ENCODE measurements at places on chromosomes 3 and 15.

DNA sequence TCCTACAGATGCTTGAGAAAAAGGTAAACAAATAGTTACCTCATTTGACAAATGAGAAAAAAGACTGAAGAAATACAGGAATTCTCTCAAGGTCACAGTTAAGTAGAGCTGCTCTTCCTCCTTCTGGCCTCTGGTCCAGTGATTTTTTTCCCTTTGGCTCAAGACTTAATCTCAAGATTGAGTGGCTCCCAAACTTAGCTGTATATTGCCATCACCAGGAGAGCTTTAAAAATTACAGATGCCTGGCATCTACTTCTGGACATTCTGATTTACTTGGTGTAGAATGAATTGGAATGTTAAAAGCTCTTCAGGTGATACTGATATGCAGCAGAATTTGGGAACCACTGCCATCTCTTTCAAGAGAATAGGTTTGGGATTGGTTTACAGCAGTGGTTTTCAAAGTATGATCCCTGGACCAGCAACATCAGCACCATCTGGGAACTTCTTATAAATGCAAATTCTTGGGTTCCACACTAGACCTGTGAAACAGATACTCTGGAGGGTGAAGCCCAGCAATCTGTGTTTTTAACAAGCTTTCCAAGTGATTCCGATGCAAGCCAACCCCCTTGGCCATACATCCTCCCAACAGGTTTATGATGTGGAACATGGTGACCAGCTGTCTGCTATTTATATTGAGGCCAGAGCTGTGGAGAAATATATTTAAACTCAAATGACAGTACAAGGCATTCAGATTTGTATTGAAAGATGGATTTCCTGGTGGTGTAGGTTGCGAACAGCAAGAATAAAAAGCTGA is 333.0 kb upstream of the RARB start:
- no peak for DNase-seq

GRCh38 chr3:65398953-65399352 is 639.8 kb downstream of the MAGI1 start:
- DNase-seq: no peak

GRCh38 chr3:51397392-51397791 is 6.3 kb downstream of the RBM15B start:
- no peak for DNase-seq

- no peak for DNase-seq
Measured at GRCh38 chr15:28068930-28069329, 30.2 kb downstream of the OCA2 start.

GRCh38 chr3:44511238-44511566 is 33.7 kb upstream of the ZNF445 start:
- DNase-seq: no peak

- DNase-seq: no peak
Measured at GRCh38 chr3:67529337-67529736, 125.1 kb downstream of the SUCLG2 start.

GRCh38 chr15:95600367-95600766 is 730.1 kb upstream of the NR2F2 start:
- no peak for DNase-seq

DNA sequence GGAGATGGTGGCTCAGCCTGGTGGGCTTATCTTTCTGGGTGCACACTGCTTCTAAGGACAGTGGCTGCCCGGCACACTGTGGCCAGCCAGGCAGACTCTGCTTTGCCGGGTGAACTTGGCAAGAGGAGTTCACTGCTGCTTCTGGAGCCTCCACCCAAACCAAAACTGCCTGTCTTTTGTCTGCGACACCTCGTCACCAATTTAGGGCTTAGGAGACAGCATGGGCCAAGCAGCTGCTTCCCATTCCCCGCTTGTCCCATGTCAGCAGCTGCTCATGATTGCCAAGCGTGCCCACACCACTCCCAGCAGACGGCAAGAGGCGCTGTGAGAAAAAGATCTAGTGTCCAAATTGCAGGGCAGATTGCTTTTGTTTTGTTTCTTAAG is 57.3 kb downstream of the LSM3 start:
- DNase-seq: no peak

DNA sequence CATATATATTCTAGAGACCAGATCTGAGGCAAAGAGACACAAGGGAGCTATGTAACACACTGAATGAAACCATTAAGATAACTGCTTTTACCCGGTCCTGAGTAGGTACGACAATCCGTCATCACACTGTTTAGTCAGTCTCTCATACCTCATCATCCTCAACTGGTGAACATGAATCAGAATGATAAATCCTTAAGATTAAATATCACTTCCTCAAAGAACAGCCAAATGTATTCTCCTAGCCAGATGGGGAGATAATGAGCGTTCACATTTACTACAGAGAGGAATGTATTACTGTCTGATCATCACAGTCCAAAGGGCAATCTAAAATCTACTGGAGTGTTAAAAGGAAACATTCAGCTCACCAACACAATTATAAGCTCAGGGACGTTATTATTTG is 319.4 kb upstream of the STAC start:
- DNase-seq: no peak

DNA sequence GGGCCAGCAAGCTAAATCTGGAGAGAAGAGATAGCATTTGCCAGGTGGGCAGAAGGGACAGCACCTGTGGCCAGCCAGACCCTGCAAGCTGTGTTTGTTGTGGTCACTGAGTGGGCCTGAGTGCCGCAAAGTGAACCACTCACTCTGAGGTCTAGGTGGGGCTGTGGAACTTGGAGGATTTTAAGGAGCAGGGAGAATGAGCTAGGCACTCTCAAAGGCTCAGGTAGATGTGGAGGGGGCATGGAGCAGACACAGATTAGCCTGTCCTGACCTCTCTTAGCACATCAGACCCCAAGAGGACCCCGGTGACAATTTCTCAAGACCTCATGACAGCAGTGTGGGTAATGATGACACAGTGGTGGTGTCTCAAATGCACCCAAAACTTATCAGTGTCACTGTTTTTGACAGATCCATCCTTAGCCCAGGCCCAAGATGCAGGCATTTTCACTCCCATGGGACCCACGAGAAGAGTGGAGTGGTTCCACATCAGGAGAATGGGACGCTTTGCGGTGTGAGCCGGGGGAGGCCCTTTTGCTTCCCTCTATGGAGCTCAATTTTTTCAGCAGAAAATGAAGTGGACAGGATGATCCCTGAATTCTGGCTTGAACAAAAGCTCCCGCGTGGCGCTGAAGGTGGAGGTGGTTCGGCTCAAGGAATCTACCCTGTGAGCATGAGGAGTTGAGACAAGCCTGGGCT is 43.8 kb upstream of the TLE3 start:
- DNase-seq: no peak

GRCh38 chr3:146801492-146801891 is 196.3 kb upstream of the PLSCR5 start:
- DNase-seq: no peak

DNA sequence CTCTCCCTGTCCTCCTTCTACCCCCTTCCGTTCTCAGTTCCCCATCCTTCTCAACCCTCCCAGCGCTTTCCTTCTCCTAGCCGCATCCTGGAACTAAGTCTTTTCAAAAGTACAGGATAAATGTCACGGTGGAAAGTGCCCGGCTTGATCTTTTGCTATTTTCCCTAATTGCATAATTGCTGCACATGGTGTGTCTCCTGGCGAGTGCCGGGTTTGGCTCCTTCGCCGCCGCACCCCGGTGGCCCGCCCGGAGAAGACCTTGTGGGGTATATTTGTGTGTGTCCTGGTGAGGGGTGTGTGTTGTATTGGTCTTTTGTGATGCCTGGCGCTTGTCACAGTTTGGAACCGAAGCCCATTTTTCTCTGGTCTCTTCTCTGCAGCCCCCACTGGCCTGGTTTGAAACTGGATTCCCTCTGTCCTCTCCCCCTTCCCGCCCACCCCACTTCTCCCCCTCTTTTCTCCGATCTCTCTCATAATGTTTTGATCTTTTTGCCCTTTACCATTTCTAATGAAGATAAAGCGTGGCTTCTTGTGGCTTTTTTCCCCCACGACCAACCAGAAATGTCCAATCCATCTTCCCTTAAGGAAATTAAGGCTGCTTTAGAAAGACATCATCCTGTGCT is 692 bp downstream of the UBE2E2 start:
- peak; percentile 31 for DNase-seq

DNA sequence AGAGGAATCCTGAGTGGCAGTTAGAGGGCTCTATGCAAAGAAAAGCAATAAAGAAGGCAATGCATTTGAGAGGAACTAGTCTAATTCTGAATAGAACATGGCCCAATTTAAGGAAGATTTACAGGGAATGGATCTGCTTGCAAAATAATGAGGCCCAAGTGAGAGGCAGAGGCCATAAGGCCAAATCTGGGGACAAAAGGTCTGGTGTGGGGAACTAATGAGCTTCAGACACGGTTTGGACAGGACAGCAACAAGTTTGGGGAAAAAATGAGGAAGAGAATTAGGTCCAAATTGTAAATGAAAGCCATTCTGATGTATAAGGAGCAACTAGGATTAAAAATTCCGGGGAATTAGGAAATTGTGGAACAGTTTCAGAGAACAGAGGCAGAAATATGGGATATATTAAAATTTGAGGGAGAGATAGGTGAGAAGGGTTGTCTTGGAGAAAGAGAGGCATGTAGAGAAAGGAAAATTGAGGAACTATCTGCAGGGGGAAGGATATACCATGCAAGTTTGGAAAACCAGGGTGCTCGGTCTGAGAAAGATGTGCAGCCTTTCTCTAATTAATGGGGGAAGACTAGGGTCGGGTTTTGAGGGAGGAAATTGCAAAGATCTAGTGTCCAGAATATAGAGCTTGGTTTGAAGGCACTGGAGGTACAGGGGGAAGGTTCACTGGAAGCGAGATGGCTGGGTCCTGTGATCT is 73.8 kb downstream of the RBPMS2 start:
- DNase-seq: no peak

GRCh38 chr15:70356919-70357318 is 259.2 kb upstream of the TLE3 start:
- no peak for DNase-seq

GRCh38 chr3:156016902-156017301 is 103.5 kb upstream of the KCNAB1 start:
- DNase-seq: no peak

- peak; percentile 93 for DNase-seq
Measured at GRCh38 chr15:77633913-77634265, 1.2 kb upstream of the LINGO1 start.

- DNase-seq: no peak
Measured at GRCh38 chr3:160796089-160796812, 40.2 kb downstream of the PPM1L start.

DNA sequence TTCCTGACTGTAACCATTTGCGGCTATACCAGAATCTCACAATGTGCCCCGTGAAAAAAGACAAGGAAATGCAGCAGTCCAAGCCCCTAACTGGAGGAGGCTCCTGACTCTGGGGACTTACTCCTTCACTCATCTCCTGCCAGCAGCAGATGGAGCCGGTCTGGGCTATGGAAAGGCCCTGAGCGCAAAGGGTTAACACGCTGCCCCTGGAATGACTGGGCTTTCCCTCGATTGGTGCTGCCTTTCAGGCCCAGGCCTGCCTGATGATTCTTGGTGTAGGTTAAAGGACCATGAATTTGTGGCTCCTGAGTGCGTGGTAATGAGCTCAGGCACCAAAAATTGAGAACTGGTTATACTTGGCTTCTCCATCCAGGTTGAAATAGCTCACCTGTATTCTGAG is 42.3 kb upstream of the GALNT15 start:
- peak; percentile 32 for DNase-seq

- no peak for DNase-seq
Measured at GRCh38 chr3:138124188-138124587, 8.0 kb downstream of the A4GNT start.

Measured in WTC11 (cell line).